ENCODE measurements at places on chromosomes 2 and 18. TPM values are rescaled to one million over a fixed set of nuclear protein-coding genes. Genes with fewer than 3 reads are reported as not detected.

DNA sequence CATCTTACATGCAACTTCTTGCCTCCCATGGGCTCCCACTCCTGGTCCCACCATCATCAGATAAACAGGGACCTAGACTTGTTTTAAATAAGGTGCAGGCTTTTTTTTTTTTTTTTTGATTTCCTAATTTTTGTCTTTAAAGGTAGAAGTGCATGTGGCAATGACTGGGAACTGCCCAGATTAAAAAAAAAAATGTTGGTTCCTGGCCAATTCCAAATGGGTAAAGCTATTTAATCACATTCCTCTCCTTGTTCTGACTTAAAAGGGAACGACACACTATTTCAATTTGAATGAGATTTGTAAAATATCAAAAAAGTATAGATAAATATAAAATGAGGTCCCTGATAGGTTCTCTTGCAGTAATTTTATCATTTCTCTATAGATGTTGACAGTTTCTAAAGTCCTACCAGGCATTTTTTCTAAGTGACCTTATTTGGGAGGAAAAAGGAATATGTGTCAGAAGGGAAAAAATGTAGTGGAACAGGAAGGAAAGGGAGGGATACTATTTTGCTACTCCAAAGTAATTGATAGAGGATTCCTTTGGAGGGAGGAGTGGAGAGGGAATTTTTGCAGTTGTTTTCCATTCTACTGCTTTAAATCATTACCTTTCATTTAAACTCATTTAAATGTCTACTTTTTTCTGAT is 43.3 kb downstream of the DDX1 start:
- H3K4me1 ChIP-seq = no peaks in the 10 kb centered on the region
- peaks cover 36% of the 10 kb centered on the region for H3K36me3 ChIP-seq
- H3K27ac ChIP-seq = no peak overlapping the region
- H3K27me3 ChIP-seq = no peaks in the 10 kb centered on the region
- no peak overlapping the region for H3K4me3 ChIP-seq

GRCh38 chr2:104853534-104854497 is at the start of gene POU3F3:
Gene POU3F3 (plus strand): TSS chr2:104854115. CDS start chr2:104855511, 1,396 bp downstream.
- DNase-seq = no peak
- H3K4me1 ChIP-seq = peaks cover 29% of the 10 kb centered on the region
- H3K27ac ChIP-seq = peak within 1 kb of the TSS; percentile 75
- H3K27me3 ChIP-seq = peaks cover 80% of the 10 kb centered on the region
- peaks cover 12% of the 10 kb centered on the region for H3K36me3 ChIP-seq

GRCh38 chr18:74745633-74746403 is 148.1 kb downstream of the ZNF407 start:
- DNase-seq = no peak
- no peaks in the 10 kb centered on the region for H3K36me3 ChIP-seq
- no peak overlapping the region for H3K4me3 ChIP-seq

DNA sequence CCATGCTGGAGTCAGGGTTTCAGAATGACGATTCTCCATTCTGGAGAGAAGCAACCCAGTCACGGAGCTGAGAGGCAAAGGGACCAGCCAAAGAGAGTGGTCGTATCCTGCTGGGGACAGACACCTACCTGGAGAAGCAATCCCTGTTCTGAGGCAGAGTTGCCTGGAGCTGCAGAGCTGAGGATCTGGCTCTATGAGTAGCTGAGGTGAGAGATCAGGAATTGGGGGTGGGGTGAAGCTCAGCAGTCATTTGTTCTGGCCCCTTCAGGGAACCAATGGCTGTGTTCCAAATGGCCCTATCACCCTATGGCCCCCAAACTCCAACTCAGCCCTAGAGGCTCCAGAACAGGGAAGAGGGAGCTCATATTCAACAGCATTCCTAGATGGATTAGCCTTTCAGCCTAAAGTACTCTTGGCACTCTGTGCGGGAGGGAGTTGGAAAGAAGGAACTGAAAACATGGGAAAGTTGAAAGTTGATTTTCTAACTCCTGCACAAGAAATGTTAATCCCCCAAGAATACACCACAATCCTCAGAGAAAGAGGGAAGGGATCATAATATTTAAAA is 3.3 kb upstream of the ATRAID start:
- DNase-seq = no peak
- no peak overlapping the region for H3K27ac ChIP-seq
- no peak overlapping the region for H3K4me3 ChIP-seq
- peaks cover 37% of the 10 kb centered on the region for H3K4me1 ChIP-seq
- peaks cover 8% of the 10 kb centered on the region for H3K36me3 ChIP-seq
- H3K27me3 ChIP-seq = no peaks in the 10 kb centered on the region

- peak; percentile 62 for DNase-seq
- H3K36me3 ChIP-seq = peaks cover 21% of the 10 kb centered on the region
- H3K27ac ChIP-seq = peak within 1 kb of the TSS; percentile 93
- peaks cover 34% of the 10 kb centered on the region for H3K4me1 ChIP-seq
Measured at GRCh38 chr2:126655500-126656430, at the start of gene GYPC. Gene GYPC (plus strand): TSS chr2:126656158. CDS start chr2:126656264, 106 bp downstream.

DNA sequence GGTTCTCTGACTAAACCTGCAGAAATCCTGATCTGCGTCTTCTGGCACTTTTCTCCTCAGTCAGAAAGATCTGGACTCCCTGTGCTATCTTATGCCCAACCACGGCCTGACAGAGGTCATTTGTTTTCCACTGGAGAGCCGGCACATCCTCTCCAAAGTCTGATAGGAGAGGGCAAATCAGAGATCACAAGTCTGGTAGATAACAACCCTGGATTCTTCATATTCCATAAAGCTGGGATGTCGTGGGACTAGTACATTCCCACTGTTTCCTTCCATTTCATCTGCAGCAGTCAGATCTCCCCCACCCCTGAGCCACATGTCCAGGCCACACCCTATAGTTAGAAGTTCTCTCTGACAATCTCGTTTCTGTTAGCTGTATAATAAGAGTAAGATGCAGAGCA is 157.0 kb downstream of the MGAT5 start:
- H3K4me3 ChIP-seq = no peak overlapping the region
- peaks cover 42% of the 10 kb centered on the region for H3K4me1 ChIP-seq
- H3K36me3 ChIP-seq = peaks cover 2% of the 10 kb centered on the region
- no peaks in the 10 kb centered on the region for H3K27me3 ChIP-seq

Gene SERPINB12
- not detected for total RNA-seq

GRCh38 chr18:9348766-9349165 is 14.2 kb downstream of the TWSG1 start:
- H3K4me1 ChIP-seq = peaks cover 3% of the 10 kb centered on the region
- DNase-seq = no peak
- no peak overlapping the region for H3K27ac ChIP-seq
- H3K4me3 ChIP-seq = no peak overlapping the region

DNA sequence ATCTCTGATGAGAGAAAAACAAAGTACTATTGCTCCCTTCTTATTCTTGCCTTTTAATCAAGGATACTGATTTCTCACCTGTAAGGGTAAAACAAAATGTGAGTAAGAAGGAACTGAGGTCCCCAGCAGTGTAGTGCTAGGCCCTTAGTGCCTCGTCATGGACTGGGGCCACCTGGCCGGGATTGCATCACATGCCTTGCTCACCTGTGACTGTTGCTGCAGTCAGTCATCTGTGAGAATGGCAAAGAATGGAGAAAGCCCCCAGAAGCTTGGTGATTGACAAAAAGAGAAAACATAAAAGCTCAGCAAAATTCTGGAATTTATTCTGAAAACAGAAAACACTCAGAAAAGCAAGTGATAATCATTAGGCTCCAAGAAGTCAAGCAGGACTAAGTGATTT is 63.4 kb downstream of the SPATS2L start:
- H3K36me3 ChIP-seq = peaks cover 18% of the 10 kb centered on the region
- no peak for DNase-seq
- H3K4me1 ChIP-seq = peaks cover 24% of the 10 kb centered on the region
- H3K4me3 ChIP-seq = no peak overlapping the region
- no peaks in the 10 kb centered on the region for H3K27me3 ChIP-seq
- no peak overlapping the region for H3K27ac ChIP-seq

Gene SPRED2
- total RNA-seq = 3.5 TPM

DNA sequence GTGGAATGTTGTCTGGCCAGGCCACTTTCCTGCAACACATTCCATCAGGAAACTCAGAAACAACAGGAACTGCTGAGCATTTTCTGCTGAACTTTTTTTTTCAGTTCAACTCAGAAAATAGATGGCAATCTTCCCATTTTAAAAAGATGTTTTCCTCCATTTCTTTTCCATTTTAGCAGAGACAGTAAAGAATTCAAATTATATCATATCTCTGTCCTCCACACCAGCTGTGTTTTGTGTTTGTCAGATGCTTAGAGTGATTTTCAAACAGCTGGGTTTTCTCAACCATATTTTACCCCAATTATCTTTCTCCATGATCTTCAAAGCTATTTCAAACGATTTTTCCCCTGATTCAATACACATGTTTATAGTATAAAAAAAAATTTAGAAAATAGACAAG is 713.4 kb downstream of the LRRTM4 start:
- DNase-seq = no peak
- H3K4me3 ChIP-seq = no peak overlapping the region
- no peaks in the 10 kb centered on the region for H3K4me1 ChIP-seq
- no peaks in the 10 kb centered on the region for H3K36me3 ChIP-seq
- no peaks in the 10 kb centered on the region for H3K27me3 ChIP-seq

Gene MAP3K19
- not detected for total RNA-seq

Gene IL36RN
- total RNA-seq = not detected

GRCh38 chr18:23306822-23307221 is 146.3 kb upstream of the RIOK3 start:
- H3K4me3 ChIP-seq = peak overlapping the region; percentile 66
- peaks cover 35% of the 10 kb centered on the region for H3K4me1 ChIP-seq
- peak overlapping the region; percentile 98 for H3K27ac ChIP-seq
- peak; percentile 84 for DNase-seq
- H3K27me3 ChIP-seq = no peaks in the 10 kb centered on the region
- peaks cover 16% of the 10 kb centered on the region for H3K36me3 ChIP-seq

DNA sequence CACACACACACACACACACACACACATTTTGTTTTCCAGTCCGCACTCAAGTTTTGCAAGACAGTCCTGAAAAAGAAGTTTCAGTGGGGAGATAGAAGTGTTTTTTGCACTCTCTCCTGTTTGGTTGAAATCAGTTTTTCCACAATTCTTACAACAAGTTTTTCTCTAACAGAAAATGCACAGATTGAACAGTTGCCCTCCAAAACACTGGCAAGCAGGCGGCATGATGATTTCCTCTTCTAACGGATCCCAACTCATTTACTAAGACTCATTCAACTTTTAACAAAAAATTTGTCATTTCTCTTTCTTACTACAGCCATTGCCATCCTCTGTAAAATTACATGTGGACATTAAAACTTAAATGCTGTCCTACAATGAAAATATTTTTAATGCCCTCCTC is 117.6 kb upstream of the DTNA start:
- H3K27me3 ChIP-seq = no peaks in the 10 kb centered on the region
- no peak overlapping the region for H3K27ac ChIP-seq
- H3K4me3 ChIP-seq = no peak overlapping the region

Gene UGT1A1
- total RNA-seq = not detected

- no peaks in the 10 kb centered on the region for H3K27me3 ChIP-seq
- no peak overlapping the region for H3K27ac ChIP-seq
- H3K4me1 ChIP-seq = peaks cover 10% of the 10 kb centered on the region
- no peak overlapping the region for H3K4me3 ChIP-seq
Measured at GRCh38 chr2:36951574-36951973, 14.8 kb downstream of the STRN start.

- no peaks in the 10 kb centered on the region for H3K4me1 ChIP-seq
- H3K36me3 ChIP-seq = no peaks in the 10 kb centered on the region
- peaks cover 32% of the 10 kb centered on the region for H3K27me3 ChIP-seq
- no peak overlapping the region for H3K4me3 ChIP-seq
- DNase-seq = no peak
Measured at GRCh38 chr18:51447351-51448342, 250.2 kb upstream of the MEX3C start.

DNA sequence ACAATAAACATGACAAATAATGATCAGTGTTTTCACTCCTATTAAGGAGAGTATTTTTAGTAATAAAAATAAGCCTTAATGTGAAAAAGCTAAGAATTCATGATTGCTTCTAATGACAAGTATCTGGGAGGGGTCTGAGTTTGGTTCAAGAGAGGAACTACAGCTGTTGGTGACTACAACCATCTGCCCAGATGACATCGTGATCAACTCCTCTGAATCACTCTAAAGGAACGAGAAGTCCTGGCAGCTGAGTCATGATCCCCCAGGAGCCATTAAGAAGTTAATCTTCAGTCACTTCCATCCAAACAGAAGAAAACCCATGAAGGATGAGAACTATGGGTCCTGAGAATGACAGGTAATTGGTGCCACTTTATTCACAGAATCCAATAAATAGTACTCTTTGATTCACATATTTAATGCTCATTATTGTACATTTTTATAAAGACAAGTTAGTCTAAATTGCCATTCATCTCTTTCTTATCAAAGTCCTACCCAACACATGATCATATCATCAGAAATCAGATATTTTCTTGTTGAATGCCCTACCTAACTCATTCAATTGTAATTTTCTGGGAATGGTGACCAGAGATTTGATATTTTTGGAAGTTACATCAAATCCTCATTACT is 6.8 kb downstream of the TFPI start:
- no peak overlapping the region for H3K27ac ChIP-seq
- H3K36me3 ChIP-seq = no peaks in the 10 kb centered on the region

DNA sequence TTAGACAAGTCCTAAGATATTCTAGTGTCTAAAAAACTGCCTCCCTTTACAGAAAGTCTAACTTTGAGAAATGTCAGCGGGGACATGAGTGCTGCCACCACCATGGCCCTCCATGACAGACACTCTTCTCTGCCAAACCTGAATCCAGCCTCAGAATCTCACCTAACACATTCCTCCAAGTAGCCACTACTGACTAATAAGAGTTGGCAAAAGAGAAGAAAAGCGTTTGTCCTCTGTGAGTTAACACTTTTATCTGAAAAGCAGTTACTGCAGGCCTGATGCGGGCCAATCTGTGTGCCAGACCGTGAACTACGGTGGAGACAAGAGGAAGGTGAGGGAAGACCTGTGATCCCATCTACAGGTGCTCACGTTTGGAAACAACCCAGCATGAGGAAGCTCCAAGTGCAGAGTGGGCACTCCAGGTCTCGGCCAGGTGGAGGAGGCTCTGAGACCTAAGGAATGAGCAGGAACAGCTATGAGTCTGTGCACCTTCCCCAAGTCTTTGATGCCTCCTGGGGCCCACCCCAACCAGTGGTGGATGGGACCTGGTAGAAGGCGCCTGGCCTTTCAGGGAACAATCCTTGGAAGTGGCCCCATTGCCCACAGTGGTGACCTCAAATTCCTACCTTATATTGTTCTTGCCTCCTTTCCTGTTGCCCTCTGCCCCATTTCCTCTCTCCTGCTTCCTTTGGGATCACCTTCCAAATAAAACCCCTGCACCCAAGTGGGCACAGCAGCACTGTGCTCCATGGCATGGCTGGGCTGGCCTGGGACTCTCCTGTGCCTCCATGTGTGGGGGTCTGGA is 91.6 kb downstream of the BIN1 start:
- no peaks in the 10 kb centered on the region for H3K4me1 ChIP-seq
- no peak for DNase-seq
- H3K27ac ChIP-seq = no peak overlapping the region
- H3K4me3 ChIP-seq = no peak overlapping the region
- peaks cover 39% of the 10 kb centered on the region for H3K27me3 ChIP-seq
- H3K36me3 ChIP-seq = no peaks in the 10 kb centered on the region

DNA sequence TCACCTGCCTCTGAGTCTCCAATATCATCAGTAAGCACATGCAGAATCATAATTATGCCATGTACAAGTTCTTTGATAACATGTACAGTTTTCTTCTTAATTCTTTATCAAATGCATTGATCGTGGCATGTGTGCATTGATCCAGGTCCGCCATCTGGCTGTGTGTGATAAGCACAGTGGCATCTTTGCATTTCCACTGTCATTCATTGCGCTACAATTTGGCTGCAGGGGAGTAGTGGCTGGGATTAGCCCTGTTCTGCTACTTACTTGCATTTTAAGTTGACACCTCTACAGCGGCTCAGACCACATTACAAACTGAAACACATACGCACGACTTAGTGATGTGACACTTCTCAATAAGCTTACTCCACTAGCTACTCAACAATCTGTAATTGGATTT is 83.6 kb upstream of the OTX1 start:
- no peaks in the 10 kb centered on the region for H3K4me1 ChIP-seq
- no peak overlapping the region for H3K27ac ChIP-seq
- DNase-seq = no peak
- no peak overlapping the region for H3K4me3 ChIP-seq
